ENCODE measurements at places on chromosomes 4 and X. TPM values are rescaled to one million over a fixed set of nuclear protein-coding genes. Genes with fewer than 3 reads are reported as not detected.
A peak's percentile ranks its signal among the peaks of the same experiment; 100 is the strongest.

DNA sequence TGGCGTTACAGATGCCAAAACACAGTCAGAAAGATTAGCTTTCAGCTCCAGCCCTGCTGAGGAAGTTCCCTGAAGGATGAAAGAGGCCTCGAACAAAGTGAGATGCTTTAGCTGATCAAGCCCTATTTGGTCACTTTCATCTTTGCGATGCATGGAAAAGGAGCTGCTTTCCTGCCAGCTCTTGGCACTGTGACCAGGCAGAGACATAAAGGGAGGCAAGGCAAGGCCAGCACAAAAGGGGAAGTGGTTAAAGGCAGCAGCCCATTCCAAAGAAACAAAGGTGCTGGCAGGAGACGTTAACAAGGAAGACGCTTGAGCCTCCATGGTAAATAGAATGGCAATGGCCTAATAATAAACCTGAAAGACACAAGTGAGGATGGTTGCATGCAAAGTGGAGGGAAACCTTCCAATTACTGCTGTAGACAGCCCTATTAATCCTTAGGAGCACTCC is 617.1 kb upstream of the INTU start:
- no peak overlapping the region for H3K27ac ChIP-seq
- H3K27me3 ChIP-seq, result no peaks in the 10 kb centered on the region
- no peak overlapping the region for H3K4me3 ChIP-seq
- H3K4me1 ChIP-seq, result no peaks in the 10 kb centered on the region

- no peak overlapping the region for H3K4me3 ChIP-seq
- H3K4me1 ChIP-seq, result no peaks in the 10 kb centered on the region
- no peaks in the 10 kb centered on the region for H3K27me3 ChIP-seq
- DNase-seq, result no peak
- H3K36me3 ChIP-seq, result no peaks in the 10 kb centered on the region
- no peak overlapping the region for H3K27ac ChIP-seq
These were observed 367.0 kb downstream of the RAB28 start for GRCh38 chr4:13117185-13117584.

GRCh38 chr4:3388471-3389232 is 53.1 kb upstream of the HGFAC start:
- H3K4me3 ChIP-seq, result peak overlapping the region; percentile 64
- H3K36me3 ChIP-seq, result no peaks in the 10 kb centered on the region
- no peaks in the 10 kb centered on the region for H3K27me3 ChIP-seq
- DNase-seq, result no peak
- H3K4me1 ChIP-seq, result peaks cover 20% of the 10 kb centered on the region

DNA sequence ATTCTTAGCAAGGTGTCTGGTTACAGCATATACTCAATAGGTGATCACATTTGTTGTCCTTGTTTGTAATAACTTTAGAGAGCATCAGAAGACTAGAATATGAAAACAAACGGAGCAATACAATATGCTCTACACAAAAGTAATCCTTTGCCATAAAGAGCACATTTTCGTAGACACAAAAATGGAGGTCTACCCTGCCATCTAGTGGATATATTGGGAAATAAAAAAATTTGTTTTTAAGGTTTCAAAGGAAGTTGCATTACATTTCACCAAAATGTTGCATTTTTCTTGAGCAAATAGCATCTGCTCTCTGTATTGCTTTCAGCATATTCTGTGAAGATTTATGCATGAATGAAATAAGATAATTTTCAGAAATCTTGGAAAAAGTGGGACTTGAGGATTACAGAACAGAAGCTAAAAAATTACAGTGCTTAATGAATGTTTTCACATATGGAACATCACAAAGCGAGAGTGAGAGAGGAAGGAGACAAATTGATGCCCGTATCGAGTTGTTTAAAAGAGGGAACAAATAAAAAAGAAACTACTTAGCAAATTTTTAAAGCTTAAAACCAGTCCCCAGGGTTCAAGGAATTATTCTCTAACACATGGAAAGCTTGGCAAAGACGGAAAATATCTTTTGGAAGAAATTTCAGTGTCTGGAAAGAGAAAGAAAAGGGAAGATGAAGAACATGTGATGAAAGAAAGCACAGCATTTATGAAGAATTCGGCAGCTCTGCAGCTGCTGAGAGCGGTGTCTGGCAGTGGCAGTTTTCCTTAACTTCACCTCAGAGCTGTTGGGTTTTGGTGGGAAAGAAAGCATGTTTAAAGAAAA is 390.1 kb downstream of the ANKRD50 start:
- no peaks in the 10 kb centered on the region for H3K27me3 ChIP-seq
- H3K27ac ChIP-seq, result no peak overlapping the region
- no peak overlapping the region for H3K4me3 ChIP-seq
- no peaks in the 10 kb centered on the region for H3K4me1 ChIP-seq
- DNase-seq, result peak; percentile 17

Gene RGS12
- total RNA-seq, result 24.3 TPM
